Hypothalamus (tissue), 51 donors: ENCODE measurements at places on chromosomes 2 and 18.

GRCh38 chr2:65979446-65979845 lies 455.5 kb upstream of the MEIS1 start:
- no peak for DNase-seq

DNA sequence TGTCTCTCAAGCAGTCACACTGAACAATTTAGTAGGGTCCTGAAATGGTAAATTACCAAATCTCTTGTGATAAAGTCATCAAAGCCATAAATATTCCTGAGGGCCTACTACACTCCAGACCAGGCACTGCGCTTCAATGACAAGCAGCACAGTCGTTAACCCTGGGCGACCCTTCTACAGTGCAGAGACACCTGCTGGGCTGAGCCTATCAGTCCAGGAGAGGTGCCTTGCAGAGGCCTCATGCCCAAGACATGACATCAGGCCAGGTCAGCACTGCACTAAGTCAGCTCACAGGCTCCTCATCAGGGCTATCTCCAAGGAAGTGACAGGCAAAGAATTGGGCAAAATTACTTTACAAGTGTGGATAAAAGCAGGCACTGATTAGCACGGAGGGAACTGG lies 166.4 kb upstream of the EPB41L3 start:
- no peak for DNase-seq

DNA sequence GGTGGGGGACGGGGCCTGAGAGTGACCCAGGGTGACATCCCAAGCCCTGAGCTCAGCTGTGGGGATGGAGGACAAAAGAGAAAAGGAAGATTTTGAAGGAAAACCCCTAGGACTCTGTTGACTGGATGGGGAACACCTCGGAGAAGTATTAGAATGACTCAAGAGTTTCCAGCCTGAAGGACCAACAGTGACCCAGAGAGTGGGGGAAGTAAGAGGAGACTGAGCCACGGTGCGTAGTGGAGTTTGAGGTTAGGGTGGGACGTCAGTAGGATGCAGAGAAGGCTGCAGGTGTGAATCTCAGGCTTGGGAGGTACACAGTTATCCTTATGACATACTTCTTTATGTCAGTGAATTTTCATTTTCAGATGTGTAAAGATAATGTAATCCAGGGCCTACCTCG lies 119.5 kb downstream of the NCK2 start:
- DNase-seq: no peak

DNA sequence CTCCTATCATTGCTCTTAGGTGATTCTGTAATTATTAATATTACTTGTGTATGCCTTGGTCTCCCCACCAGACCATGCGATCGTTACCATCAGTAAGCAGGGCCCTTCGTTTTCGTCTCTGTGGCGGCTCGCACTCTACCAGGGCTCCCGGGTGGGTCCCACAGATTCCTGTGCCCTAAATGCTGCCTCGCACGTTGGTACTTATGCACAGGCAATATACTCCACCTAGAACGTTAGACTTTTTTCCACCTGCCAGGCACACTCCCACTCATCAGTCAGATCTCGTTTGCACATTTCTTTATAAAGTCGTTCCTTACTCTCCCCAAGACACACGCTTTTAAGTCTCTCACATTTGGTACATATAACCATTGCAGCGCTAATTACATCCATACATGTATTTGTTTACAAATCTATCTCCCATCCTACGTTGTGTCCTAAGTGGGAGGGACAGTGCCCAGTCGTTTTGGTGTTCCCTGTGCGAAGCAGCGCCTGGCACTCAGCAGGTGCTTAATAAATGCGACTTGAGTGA lies 901 bp downstream of the FEZ2 start:
- DNase-seq: no peak

- no peak for DNase-seq
These were observed 180.6 kb downstream of the FSIP2 start for GRCh38 chr2:185919155-185919554.

DNA sequence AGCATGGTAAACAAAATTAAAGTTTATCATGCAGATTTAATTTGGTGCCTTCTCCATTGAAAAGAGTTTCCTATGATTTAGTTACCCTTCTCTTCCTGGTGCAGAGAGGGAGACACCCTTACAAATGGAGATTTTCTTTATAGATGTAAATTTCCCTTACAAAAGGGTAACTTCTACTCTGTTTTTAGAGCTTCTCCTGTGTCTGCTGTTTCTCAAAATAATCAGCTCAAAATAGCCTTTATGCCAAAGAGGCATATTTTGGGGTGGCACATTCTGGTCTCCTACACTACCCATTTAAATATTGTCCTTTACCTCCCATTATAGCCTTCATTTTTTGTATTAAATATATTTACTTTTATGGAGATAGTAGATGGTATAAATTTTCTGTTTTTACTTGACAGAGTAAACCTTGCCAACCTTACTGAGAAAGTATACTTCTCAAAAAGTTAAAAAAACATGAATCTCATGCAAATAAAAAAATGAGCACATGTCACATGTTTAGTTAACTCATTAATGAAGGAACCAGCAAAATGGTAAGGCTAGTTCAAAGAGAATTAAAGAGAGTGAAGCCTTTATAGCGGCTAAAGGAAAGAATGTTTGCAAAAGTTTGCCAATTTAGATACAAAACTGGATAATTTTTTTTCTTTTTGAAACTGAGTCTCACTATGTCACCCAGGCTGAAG lies 83.3 kb upstream of the MSH6 start:
- no peak for DNase-seq

- DNase-seq: no peak
These were observed 162.6 kb downstream of the PDE11A start for GRCh38 chr2:177909962-177910361.

- DNase-seq: no peak
These were observed 4.2 kb downstream of the SFT2D3 start for GRCh38 chr2:127705391-127706065.

- no peak for DNase-seq
These were observed 61.0 kb downstream of the SPP2 start for GRCh38 chr2:234111523-234111922.

DNA sequence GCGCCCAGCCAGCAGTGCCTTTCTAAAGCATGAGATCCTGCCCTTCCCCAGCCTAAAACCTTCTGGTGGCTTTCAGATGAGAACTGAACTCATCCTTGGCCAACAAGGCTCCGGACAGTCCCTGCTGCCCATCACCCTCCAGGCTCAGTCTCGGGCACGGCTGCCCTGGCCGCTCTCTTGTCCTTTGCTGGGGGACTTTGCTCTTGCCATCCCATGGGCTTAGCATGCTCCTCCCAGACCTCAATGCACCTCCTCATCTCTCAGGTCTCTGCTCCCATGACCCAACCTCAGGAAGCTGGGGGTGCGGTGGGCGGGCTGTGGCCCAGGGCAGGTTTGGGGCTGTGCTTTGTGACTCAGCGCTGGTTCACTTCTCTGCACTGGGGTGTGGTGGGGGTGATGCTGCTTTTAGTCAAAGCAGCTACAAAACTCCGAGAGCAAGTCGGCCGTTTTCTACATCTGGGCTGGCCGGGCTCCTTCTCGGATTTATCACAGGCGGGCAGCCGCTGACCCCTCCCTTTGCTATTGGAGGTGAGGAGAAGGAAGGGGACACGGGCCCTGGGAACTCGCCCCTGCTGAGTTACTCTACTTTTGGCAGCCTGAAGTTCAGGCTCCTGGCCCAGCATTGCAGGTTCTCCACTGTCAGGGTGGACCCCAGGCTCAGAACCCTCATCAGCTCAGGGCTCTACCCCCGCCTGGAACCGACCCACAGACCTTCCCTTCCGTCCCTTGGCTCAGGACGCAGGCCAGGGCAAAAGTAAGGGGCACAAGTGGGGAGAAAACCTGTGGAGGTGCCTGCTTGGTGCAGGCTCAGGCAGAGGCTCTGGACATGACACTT lies 90.6 kb upstream of the TAF1B start:
- DNase-seq: no peak

DNA sequence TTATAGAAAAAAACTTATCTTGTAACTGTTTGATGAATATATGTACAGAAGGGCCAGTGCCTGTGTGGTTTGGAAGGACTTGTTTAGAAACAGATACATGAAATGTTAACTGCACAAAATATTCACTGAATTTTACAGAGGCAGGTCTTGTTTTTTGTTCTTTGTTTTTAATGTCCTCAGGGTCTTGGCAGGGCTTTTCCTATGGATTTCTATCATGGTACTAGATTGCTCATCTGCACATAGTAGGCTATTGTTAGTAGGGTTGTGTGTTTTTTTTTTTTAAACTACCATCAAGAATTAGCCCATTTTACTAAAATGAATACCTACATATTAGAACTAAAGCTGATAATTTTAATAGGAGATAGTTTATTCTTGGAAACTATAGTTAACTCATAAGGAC lies 3.5 kb downstream of the CABYR start:
- no peak for DNase-seq

- DNase-seq: no peak
These were observed 204.7 kb upstream of the ITGA4 start for GRCh38 chr2:181252262-181253148.

GRCh38 chr2:207012461-207012860 lies 73.1 kb downstream of the CPO start:
- no peak for DNase-seq

- DNase-seq: peak; percentile 38
These were observed 65.5 kb downstream of the FBXO15 start for GRCh38 chr18:74081966-74082741.
